ENCODE measurements at places on chromosomes 6 and 20.

- H3K36me3 ChIP-seq, result peaks cover 4% of the 10 kb centered on the region
- peaks cover 7% of the 10 kb centered on the region for H3K27me3 ChIP-seq
- H3K4me3 ChIP-seq, result peak within 1 kb of the TSS; percentile 84
- peaks cover 16% of the 10 kb centered on the region for H3K4me1 ChIP-seq
These were observed at the start of gene BMP2 for GRCh38 chr20:6767536-6768227. Gene BMP2, plus strand, starts transcription at chr20:6767686. Its CDS starts 2,441 bp downstream, at chr20:6770127.

DNA sequence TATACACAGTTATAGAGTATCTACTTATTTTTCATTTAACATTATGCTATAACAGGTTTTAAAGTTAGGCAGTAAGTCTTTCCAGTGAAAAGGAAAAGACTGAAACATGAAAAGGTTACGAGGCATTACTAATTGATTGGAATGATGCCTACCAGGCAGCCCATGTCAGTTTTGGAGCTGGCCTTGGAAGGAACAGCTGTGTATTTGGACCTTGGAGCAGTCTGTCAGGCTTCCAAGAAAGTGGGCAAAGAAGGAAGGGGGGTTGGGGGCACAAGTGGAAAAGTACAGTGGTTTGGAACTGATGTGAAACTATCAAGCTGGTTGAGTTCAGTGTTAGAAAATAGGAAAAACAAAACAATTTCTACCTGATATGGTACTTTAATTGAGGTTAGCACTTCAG is 41.7 kb downstream of the SLC16A10 start:
- DNase-seq, result no peak
- H3K36me3 ChIP-seq, result no peaks in the 10 kb centered on the region
- no peak overlapping the region for H3K4me3 ChIP-seq
- H3K27me3 ChIP-seq, result no peaks in the 10 kb centered on the region

- DNase-seq, result no peak
- no peak overlapping the region for H3K4me3 ChIP-seq
- H3K27me3 ChIP-seq, result no peaks in the 10 kb centered on the region
- no peaks in the 10 kb centered on the region for H3K36me3 ChIP-seq
- no peaks in the 10 kb centered on the region for H3K4me1 ChIP-seq
These were observed 6.9 kb upstream of the MOCS1 start for GRCh38 chr6:39941138-39941537.

DNA sequence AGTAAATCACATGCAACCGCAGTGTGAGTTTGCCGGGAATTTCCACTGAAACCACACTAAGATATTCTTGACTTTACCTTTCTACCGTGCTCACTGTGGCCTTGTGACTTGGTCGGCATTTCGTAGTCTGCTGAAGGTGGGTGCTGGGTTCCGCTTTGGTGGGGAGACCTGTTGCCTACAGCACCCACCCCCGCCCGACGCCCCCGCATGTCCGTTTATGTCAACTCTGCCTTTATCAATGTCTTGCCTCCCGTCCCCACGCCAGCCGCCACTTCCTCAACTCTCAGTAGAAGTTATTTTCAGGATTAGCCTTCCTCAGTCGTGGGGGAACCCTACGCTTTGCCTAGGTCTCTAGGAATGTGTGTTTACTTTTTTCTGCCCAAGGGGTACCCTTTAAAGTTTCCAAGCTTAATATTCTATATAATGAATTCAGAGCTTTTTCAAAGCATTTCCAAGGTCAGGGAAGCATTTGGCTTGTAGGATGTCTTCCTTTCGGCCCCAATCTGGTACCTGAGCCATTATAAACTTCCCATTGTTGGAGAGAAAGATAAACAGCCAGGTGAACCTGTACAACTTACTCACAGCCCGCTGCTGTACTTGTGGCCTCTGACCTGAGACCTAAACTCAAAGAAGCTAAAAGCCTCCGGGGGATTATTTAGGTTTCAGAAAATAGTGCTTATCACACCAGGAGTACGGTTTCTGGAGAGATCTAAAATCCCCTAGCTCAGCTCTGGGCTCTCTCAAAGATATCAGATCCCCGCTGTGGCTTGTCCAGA is 54.2 kb downstream of the TBC1D7 start:
- H3K27me3 ChIP-seq, result no peaks in the 10 kb centered on the region
- peaks cover 34% of the 10 kb centered on the region for H3K36me3 ChIP-seq
- H3K4me1 ChIP-seq, result peaks cover 5% of the 10 kb centered on the region
- H3K4me3 ChIP-seq, result peak overlapping the region; percentile 38
- H3K27ac ChIP-seq, result peak overlapping the region; percentile 31
- DNase-seq, result peak; percentile 86

- DNase-seq, result no peak
- H3K27me3 ChIP-seq, result no peaks in the 10 kb centered on the region
- no peak overlapping the region for H3K4me3 ChIP-seq
These were observed 31.4 kb upstream of the BACH2 start for GRCh38 chr6:90328004-90328403.

DNA sequence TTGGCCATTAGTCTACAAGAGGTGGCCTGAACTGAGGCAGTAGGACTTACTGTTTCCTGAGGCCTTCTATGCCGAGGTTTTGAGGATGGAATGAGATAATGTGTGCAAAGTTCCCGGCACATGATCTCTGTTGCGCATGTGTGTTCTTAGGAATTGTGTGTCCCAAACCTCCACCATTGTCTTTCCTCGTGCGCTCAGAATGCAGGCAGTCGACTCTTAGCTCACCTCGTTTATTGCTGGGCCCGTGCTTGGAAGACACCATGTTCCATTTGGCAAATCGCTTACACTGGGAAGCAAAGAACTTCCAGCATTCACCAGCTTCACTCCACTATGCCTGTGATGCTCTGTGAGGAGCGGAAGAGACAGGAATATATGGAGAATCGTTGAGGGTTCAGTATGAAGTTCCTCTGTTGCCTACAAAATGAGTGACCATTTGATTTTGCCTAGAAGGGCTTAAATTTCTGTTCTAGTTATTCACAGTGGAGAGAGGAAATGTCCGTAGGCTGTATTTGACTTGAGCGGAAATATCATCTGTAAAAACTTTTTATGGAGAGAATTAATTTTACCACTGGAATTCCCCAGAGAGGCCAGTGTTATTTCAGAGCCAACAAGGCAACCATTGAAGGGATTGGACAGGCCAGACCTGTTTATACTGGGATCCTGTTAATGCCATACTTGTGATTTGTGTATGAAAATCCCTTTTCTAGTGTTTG is 75.7 kb upstream of the CLDN20 start:
- H3K27me3 ChIP-seq, result no peaks in the 10 kb centered on the region
- H3K36me3 ChIP-seq, result no peaks in the 10 kb centered on the region
- DNase-seq, result no peak
- H3K4me1 ChIP-seq, result no peaks in the 10 kb centered on the region
- no peak overlapping the region for H3K4me3 ChIP-seq
- no peak overlapping the region for H3K27ac ChIP-seq

GRCh38 chr6:164744301-164744700 is 565.1 kb downstream of the C6orf118 start:
- no peaks in the 10 kb centered on the region for H3K27me3 ChIP-seq
- H3K4me1 ChIP-seq, result no peaks in the 10 kb centered on the region
- H3K27ac ChIP-seq, result no peak overlapping the region
- DNase-seq, result no peak
- H3K36me3 ChIP-seq, result no peaks in the 10 kb centered on the region

DNA sequence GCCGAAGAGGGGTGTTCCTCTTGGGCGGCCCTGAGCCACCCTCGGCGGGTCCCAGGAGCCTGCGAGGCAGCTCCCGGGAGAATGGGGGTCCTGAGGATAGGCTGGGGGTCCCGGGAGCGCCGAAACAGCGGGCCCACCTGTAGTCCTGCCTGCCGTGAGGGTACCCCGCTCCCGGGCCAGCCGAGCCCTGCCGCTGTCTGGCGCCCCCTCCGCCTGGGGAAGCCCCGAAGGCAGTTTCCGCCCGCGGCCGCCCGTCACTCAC is 280 bp downstream of the SPATA2 start:
- no peaks in the 10 kb centered on the region for H3K27me3 ChIP-seq
- DNase-seq, result no peak
- H3K36me3 ChIP-seq, result peaks cover 5% of the 10 kb centered on the region
- H3K27ac ChIP-seq, result peak overlapping the region; percentile 97
- peaks cover 32% of the 10 kb centered on the region for H3K4me1 ChIP-seq
- peak overlapping the region; percentile 88 for H3K4me3 ChIP-seq

DNA sequence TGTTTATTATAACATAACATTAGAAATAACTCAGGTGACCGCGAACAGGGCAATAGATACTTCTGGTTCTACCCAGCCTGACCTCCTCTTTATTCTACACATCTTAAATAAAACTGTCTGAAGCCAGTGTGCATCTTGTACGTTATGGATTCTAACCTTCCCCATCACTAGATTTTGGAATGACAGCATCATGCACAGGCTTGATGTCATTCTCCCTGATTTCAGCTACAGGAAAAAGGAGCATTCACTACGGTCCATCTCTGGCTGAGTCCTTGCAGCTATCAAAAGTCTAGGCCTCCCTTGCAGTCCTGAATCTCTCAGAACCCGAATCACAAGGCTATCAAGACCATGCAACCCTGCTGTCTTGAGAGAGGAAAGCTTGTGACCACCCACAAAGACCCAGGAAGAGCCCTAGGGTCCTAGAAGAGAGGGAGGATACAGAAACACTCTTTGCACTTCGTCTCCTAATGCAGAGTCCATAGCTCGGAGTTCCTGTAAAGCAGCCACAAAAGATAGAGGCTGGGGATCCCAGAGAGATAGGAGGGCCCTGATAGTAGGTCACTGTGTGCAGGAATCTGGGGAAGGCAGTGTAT is 845 bp downstream of the HLA-DPA1 start:
- DNase-seq, result no peak
- peak overlapping the region; percentile 78 for H3K27ac ChIP-seq
- peak overlapping the region; percentile 63 for H3K4me3 ChIP-seq
- peaks cover 36% of the 10 kb centered on the region for H3K4me1 ChIP-seq
- H3K27me3 ChIP-seq, result no peaks in the 10 kb centered on the region

DNA sequence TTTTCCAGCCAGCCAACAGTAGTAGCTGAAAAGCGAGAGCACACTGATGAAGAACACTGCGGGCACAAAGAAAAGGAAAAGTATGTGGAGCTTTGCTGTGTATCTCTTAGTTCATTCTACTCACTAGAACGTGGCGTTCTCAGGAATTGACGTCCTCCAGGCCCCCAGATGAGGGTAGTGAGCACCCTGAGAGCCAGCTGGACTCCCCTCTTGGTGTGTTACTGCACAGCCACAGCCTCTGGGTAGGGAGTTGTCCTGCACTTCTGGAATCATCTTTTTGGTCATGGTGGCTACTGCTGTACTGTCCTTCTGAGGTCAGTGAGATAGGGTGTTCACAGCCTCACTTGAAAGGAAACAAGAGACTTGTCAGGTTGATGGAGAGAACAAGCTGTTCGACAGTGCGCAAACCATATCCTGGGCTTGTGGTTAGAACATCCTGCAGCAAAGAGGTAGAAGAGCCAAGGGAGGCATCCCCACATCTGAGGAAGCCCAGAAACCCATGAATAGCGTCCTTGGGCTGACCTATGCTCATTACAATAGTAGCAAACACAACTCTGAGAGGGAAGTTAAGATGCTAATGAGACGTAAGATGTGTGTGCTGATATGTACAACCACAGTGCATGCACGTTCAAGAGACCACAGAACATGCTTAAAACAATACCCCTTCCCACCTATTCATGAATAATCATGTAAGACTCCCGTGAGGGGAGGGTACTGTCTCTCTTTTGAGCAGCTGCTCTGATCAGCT is 14.6 kb upstream of the HLA-F start:
- H3K27ac ChIP-seq, result no peak overlapping the region
- no peaks in the 10 kb centered on the region for H3K4me1 ChIP-seq
- H3K27me3 ChIP-seq, result no peaks in the 10 kb centered on the region

GRCh38 chr6:150517175-150517574 is 82.5 kb upstream of the PLEKHG1 start:
- no peak for DNase-seq
- no peak overlapping the region for H3K27ac ChIP-seq
- no peaks in the 10 kb centered on the region for H3K27me3 ChIP-seq
- no peak overlapping the region for H3K4me3 ChIP-seq

DNA sequence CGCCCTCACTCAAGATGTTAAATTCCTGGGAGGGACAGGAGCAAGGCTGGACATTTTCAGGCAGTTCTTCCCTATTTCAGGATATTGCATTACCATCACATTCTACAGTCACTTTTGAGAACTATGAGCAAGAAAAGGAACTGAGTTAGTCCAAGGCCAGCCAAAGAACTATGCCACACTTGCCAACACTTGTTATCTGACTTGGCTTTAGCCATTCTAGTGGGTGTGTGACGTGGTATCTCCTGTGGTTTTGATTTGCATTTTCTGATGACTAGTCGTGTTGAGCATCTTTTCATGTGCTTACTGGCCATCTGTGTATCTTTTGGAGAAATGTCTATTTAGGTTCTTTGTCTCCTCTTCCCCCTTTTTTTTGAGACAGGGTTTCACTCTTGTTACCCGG is 12.0 kb downstream of the XRN2 start:
- H3K4me1 ChIP-seq, result peaks cover 59% of the 10 kb centered on the region
- H3K27me3 ChIP-seq, result no peaks in the 10 kb centered on the region
- no peak overlapping the region for H3K27ac ChIP-seq
- H3K4me3 ChIP-seq, result no peak overlapping the region
- DNase-seq, result no peak

DNA sequence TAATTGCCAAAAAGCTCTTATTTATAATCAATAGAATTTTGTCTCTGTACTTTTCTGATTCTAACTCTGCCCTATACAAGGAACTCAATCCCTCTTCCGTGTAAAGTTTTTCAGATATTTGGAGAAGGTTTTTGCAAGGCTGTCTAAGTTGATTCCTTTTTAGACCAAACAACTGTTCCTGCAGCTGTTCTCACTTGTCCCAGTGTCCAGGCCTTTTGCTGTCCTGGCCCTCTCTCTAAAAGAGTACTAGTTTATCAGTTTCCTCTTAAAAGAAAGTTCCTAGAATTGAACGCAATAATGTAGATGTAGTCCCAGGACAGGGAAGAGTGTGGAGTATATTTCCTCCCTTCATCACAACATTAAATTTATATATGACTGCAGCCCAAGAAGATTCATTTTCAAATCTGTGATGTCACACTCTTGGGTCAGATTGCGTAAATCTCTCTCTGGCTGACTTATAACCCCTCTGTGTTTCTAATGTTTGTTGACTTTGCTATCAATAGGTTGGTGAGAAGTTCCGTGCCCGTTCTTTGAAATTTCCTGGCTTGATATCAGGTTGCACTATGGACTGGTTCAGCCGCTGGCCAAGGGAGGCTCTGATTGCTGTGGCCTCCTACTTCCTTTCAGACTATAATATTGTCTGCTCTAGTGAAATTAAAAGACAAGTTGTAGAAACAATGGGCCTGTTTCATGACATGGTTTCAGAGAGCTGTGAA is 139.4 kb upstream of the GLP1R start:
- DNase-seq, result no peak
- H3K27ac ChIP-seq, result no peak overlapping the region
- no peaks in the 10 kb centered on the region for H3K36me3 ChIP-seq
- H3K4me1 ChIP-seq, result no peaks in the 10 kb centered on the region

GRCh38 chr6:166381733-166382499 is 824 bp downstream of the MPC1 start:
- peaks cover 20% of the 10 kb centered on the region for H3K4me1 ChIP-seq
- no peaks in the 10 kb centered on the region for H3K36me3 ChIP-seq
- H3K27me3 ChIP-seq, result no peaks in the 10 kb centered on the region
- H3K4me3 ChIP-seq, result peak overlapping the region; percentile 95
- peak; percentile 89 for DNase-seq
- H3K27ac ChIP-seq, result peak overlapping the region; percentile 95

- H3K36me3 ChIP-seq, result no peaks in the 10 kb centered on the region
- H3K4me3 ChIP-seq, result no peak overlapping the region
- H3K27ac ChIP-seq, result no peak overlapping the region
- H3K4me1 ChIP-seq, result peaks cover 15% of the 10 kb centered on the region
- DNase-seq, result no peak
These were observed 21.3 kb downstream of the MAN1A1 start for GRCh38 chr6:119328254-119328653.

- H3K4me1 ChIP-seq, result no peaks in the 10 kb centered on the region
- H3K4me3 ChIP-seq, result no peak overlapping the region
- no peaks in the 10 kb centered on the region for H3K36me3 ChIP-seq
- H3K27ac ChIP-seq, result no peak overlapping the region
- no peaks in the 10 kb centered on the region for H3K27me3 ChIP-seq
These were observed 17.7 kb upstream of the BCLAF1 start for GRCh38 chr6:136307351-136307750.
